ENCODE measurements at places on chromosomes 6 and 20.

- peaks cover 6% of the 10 kb centered on the region for H3K36me3 ChIP-seq
- H3K27ac ChIP-seq = no peak overlapping the region
- H3K27me3 ChIP-seq = no peaks in the 10 kb centered on the region
- DNase-seq = no peak
Measured at GRCh38 chr6:87196275-87196842, 41.0 kb downstream of the ZNF292 start.

- no peak overlapping the region for H3K4me3 ChIP-seq
- no peaks in the 10 kb centered on the region for H3K27me3 ChIP-seq
- H3K27ac ChIP-seq = no peak overlapping the region
- DNase-seq = peak; percentile 45
Measured at GRCh38 chr6:170268216-170269129, 22.4 kb downstream of the DLL1 start.

- no peak for DNase-seq
- H3K27ac ChIP-seq = no peak overlapping the region
- peaks cover 11% of the 10 kb centered on the region for H3K36me3 ChIP-seq
- no peaks in the 10 kb centered on the region for H3K4me1 ChIP-seq
- no peak overlapping the region for H3K4me3 ChIP-seq
Measured at GRCh38 chr6:138428944-138429598, 25.0 kb downstream of the HEBP2 start.

GRCh38 chr6:165082636-165083035 is 226.8 kb downstream of the C6orf118 start:
- DNase-seq = no peak
- H3K4me3 ChIP-seq = no peak overlapping the region
- no peaks in the 10 kb centered on the region for H3K36me3 ChIP-seq
- no peaks in the 10 kb centered on the region for H3K4me1 ChIP-seq
- no peaks in the 10 kb centered on the region for H3K27me3 ChIP-seq
- H3K27ac ChIP-seq = no peak overlapping the region

DNA sequence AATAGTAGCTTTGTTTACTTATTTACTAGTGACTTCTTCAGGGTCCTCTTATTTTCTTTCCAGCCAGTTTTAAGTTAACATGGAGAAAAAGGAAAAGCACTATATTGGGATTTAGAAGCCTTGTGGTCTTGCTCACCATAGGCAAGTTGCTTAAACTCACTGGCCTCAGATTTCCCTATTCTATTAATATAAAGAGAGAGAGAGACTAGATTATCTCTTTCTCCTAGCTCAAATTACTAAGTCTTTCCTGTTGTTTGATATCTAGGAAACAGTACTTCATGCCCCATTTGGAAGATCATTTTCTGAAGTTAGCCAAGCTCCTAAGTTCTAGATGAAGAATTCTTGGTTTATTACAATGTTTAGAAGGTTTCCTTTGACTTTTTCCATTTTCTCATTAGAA is 32.5 kb downstream of the CTNNBL1 start:
- no peak overlapping the region for H3K4me3 ChIP-seq
- no peaks in the 10 kb centered on the region for H3K27me3 ChIP-seq
- no peaks in the 10 kb centered on the region for H3K36me3 ChIP-seq
- no peak for DNase-seq
